Cortex of kidney (tissue), 1 donor: ENCODE measurements at places on chromosomes 11 and 22.

- DNase-seq, result no peak
These were observed 9.7 kb downstream of the SRSF8 start for GRCh38 chr11:95076416-95076815.

GRCh38 chr22:27723158-27723557, 78.4 kb downstream of the MN1 start:
- DNase-seq, result no peak

- no peak for DNase-seq
These were observed 42.1 kb downstream of the RTL6 start for GRCh38 chr22:44455963-44456358.

DNA sequence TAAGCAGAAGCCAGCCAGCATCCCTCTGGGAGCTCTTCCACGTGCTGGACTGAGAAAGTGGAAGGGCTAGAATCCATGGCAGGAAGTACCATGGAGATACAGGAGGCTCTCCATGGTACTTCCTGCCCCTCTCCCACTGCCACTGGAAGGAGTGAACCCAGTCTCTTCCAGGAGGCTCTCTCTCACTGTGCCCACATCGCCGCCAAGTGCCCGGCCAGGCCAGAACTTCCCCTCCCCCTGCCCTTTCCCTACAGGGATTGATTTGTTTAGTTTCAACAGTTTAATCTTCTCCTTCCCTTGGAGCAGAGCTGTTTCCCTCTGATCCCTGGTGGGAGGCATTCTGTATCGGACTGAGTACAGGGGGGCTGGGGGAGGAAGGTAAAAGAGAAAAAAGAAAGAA, 133.6 kb downstream of the DSCAML1 start:
- DNase-seq, result no peak

DNA sequence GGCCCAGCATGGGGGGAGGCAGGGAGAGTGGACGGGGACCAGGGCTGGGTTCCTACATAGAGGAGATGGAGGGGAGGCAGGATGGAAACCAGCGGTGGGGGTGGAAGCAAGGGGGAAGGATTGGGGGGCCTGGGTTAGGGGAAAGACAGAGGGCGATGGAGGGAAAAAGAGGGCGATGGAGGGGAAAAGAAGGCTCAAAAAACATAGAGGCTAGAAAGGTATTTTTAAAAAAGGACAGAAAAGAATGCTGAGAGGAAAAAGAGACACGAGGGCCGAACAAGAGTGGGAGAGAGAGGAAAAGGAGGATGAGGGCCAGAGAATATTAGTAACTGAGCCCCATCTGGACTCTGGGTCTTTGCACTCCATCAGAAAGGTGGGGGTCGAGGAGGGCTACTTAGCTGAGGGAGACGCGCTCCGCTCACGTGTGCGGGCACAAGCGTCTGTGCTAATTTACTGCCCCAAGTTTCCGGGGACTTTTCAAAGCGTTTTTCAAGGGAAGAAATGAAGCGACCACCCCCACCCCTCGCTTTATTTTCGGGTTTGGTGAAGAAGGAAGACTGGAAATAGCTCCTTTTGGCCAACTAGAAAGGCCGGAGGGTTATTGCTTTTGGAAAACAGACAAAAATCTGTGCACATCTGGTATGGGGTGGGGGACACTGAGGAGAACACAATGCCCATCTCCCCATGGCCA, 14.5 kb downstream of the PAX6 start:
- no peak for DNase-seq

DNA sequence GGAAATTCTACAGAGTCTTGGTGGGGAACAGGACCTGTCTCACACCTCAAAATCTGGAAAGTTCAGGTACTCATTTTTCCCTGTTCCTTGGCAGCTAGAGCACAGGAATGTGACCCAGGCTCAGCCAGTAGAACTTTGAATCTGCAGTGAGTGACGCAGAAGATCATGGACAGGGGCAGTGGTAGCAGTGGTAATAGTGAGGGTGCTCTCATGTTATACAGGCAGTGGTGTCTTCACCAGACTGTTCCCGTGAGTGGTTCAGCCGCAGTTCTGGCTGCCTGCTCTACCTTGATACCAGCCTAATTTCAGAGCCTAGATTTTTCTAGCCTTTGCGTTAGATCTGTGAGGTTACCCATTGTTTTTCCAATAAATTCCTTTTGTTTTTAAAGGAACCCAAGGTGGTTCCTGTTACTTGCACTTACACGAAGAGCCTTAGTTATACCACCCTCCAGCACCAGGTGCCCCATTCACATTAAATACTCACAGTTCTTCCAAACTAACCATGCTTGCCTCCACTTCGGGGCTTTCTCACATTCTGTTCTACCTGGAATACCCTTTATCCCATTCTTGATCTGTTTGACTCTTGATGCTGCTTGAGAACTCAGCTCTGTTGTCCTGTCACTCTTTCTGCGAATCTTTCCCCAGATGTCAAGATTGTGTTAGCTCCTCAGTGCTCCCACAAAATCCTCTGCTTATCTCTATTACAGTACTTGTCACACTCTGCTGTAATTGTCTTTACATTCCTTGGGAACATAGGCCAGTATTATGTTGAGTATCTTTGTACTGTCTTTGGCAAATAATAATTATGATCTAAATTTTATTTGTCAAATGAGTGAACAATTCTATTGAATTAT, 47.8 kb downstream of the SWAP70 start:
- DNase-seq, result no peak

GRCh38 chr22:19387038-19387437, 44.5 kb downstream of the HIRA start:
- no peak for DNase-seq

DNA sequence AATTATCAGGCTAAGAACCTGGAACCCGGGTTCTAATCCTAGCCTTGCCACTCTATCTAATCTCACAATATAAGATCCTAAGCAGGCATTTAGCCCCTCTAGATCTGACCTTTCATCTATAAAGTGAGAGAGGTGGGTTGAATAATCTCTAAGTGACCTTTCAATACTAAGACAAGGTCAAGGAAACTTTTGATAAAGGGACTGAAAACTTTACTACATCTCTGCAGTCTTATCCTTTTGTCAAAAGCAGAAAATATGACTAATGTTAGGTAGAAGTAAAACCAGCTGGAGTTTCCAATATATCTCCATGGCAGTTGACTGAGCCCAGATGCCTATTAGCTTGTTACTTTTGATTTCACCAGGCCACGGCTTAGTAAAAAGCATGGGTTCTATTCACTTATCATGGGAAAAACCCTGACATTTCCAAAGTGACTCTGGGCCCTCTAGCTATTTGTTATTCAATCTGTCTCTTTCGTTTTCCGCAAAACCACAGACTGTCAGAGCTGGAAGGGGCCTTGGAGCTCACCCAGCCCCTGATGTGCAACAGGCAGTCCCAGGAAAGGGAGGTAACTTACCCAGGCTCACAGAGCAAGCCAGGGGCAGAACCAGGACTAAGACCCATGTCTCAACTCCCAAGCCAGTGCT, 75.8 kb downstream of the RAB30 start:
- DNase-seq, result no peak

DNA sequence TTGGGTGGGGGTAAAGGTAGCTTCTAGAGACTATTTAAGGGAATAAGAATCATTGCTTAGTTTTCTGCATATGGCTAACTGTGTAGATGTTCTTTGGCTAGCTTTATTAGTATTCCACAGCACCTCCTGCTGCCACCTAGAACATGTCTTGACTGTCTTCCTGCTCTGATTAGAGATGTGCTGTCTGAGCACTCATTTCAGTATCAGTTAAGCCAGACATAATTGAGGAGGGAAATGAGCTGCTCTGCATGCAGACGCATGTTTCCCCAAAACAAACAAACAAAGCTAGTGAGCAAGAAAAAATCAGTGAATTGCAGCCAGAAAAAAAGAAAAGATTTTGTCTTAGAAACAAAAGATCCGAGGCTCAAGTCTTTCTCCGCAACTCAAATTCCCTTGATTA, 402.2 kb downstream of the AASDHPPT start:
- DNase-seq, result no peak

DNA sequence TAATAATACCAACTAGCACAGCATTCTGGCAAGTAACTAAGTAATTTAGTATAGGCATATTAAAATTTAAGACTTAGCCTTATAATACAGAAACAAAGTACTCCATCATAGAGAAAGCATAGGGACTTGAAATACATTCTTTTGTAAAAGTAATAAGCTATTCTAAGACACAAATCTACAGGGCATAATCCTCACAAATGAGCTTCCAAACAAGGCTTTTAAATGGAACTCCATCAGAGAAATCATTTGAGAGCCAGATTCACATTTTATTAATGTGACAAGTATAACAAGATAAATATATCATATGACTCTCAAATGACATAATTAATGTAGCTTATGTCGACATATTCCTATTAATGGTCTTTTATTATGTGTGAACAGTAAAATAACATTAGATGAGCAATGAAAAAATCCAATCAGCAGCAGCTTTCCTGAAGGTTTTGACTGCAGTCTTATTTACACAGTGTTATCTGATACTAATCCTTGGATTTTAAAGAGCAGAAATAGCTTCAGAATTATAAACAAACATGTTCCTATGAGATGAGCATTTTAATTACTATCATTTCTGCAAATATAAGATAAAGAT, 241.4 kb downstream of the TTC28 start:
- no peak for DNase-seq

DNA sequence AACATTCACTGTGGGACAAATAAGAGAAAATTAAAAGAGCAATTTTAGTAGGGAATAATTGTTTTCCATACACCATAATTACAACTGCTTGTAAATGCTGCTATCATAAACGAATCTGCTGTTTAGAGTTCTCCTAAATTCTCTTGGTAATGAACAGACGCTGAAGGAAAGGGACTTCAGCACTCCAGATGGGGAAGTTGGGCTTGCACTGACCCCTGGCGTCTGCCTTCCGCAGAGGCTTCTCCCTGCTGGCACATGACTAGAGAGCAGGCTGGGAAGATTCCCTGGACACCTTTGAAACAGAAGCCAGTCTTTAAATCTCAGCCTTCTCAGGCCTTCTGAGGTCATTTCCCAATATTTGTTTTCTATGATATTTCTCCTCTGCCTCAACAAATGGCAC, 84.1 kb downstream of the NXPE2 start:
- no peak for DNase-seq

DNA sequence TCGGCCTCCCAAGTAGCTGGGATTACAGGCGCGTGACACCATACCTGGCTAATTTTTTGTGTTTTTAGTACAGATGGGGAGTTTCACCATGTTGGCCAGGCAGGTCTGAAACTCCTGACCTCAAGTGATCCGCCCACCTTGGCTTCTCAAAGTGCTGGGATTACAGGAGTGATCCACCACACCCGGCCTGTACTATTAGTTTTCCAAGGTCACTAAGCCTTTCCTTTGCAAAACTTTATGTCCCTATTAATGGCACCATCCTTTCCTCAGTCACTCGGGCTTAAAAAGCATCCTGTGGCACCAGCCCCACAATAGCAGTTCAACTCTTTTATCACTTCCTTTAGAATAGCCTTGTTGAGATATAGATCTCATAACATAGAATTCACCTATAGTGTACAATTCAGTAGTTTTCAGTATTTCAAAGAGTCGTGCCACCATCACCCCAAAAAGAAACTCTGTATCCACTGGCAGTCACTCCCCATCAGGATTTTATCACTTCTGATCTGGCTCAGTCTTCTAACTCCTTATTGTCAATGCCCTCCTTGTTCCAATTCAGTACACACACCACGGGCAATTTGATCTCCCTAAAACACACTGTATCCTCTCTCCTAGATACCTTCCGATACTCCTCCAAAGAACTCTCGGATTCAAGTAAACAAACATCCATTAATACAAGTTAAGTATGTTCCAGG, 921 bp upstream of the BCL2L13 start:
- DNase-seq, result no peak

GRCh38 chr11:103368145-103368544, 258.9 kb downstream of the DYNC2H1 start:
- no peak for DNase-seq

- DNase-seq, result no peak
These were observed 47.2 kb upstream of the CEP295 start for GRCh38 chr11:93614173-93614722.

GRCh38 chr11:85875505-85875904, 20.3 kb downstream of the CCDC83 start:
- no peak for DNase-seq

GRCh38 chr11:80505771-80506170, 1064.9 kb upstream of the TENM4 start:
- no peak for DNase-seq

DNA sequence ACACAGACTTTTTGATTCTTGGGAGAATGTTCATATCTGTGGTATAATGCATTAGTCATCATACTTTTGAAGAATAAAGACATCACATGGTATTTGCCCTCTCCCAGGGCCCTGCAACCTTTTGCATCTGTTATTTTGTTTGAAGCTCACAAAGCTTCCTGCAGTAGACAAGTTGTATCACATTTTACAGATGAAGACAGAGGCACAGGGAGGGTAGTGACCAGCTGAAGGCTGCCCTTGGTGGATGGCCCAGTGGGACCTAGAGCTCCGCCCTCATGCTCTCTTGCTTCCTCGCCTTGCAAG, 66.4 kb downstream of the UBASH3B start:
- DNase-seq, result no peak

DNA sequence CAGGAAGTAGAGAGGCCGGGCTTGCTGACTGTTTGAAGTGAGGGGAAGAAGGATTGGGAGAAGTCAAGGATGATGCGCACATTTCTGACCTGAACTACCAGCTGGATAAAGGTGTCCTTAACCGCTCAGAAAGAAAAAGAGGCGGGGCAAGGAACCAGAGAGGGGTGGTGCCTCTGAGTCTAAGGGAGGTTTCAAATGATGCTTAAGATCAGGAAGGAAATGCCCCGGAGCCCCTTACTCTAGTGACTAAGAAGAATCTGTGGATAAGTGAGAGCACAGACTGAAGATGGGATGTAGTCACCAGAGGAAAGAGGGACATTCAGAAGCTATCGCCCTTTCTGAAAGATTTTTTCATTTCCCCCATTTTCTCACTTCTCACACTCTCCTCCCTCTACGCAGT, 12.7 kb downstream of the DCHS1 start:
- DNase-seq, result no peak

GRCh38 chr11:11798586-11799438, 43.0 kb upstream of the USP47 start:
- no peak for DNase-seq

DNA sequence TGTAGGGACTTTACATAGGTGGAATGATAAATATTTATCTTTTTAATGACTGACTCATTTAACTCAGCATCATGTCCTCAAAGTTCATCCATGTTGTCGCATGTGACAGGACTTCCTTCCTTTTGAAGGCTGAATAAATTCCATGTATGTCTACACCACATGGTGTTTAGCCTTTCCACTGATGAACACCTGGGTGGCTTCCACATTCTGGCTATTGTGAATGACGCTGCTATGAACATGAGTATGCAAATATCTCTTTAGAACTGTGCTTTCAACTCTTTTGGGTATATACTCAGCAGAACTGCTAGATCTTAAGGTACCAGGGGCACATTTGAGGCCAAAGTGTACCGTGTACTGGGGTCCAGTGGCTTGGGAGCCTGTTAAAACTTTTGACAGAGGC, 24.1 kb downstream of the LARGE1 start:
- no peak for DNase-seq
